LHCN-M2 (cell line): ENCODE measurements at places on chromosomes 13 and 19. TPM values are rescaled to one million over a fixed set of nuclear protein-coding genes. Genes with fewer than 3 reads are reported as not detected.

Gene NOTCH3
- 10.3 and 13.8 TPM in 2 replicates for total RNA-seq

Gene SLC5A5
- not detected in 2 replicates for total RNA-seq

- DNase-seq: no peak
Observed at GRCh38 chr19:10339380-10339960, at the start of gene ICAM3. Gene ICAM3, minus strand, starts transcription at chr19:10339624. Its CDS starts 10 bp downstream, at chr19:10339614.

- DNase-seq: no peak
Observed at GRCh38 chr13:33004511-33004910, 11.7 kb upstream of the KL start.

DNA sequence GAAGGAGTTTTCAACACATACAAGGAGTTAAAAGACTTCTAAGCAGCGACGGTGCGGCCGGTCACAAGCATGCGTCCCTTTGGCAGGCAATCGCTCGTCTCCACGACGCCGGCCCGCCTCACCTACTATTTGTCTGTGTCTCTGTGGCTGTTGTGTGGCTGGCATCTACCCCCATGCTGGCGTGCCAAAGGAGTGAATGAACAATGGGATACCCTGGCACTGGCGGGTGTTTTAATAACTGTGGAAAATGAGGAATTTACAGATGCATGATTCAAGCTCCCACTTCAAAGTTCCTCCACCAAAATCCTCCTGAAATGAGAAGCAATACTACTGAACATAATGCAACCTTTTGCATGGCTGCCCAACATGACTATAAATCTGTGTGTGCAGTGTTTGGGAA is 176.6 kb downstream of the KLF5 start:
- DNase-seq: peak; percentile 21
